Activated T-helper 17 cell treated with anti-CD3 and anti-CD28 coated beads, Interleukin-2, amount 50 U/mL, for 72 hours (primary cell): ENCODE measurements at places on chromosomes 4 and X. TPM values are rescaled to one million over a fixed set of nuclear protein-coding genes. Genes with fewer than 3 reads are reported as not detected.

DNA sequence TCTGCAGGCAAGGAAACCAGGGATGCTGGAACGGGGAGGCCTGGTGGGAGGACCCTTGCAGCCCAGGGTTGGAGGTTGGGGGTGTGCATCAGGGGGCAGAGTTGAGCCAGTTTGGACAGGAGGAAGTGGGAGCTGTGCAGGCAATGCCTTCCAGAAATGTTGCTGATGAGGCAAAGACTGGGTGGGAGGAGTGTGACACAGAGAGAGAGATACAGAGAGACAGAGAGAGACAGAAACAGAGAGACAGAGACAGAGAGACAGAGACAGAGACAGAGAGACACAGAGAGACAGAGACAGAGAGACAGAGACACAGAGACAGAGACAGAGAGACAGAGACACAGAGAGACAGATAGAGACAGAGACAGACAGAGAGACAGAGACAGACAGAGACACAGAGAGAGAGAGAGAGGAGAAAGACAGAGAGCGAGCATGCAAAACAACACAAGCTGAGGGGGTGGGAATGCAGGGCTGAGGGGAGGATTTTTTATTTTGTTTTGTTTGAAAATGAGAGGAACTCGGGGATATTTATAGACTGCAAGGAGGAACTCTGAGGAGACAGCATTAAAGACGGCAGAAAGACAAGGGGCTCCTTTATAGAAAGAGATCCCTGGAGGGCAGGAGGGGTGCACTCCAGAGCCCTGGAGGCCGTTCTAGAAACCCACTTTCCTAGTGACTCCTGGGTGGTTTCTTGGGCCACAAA, 1.9 kb upstream of the HAUS3 start:
- no peak for ATAC-seq

The C4orf51 gene
- not detected for total RNA-seq

The GYPB gene
- not detected for total RNA-seq

DNA sequence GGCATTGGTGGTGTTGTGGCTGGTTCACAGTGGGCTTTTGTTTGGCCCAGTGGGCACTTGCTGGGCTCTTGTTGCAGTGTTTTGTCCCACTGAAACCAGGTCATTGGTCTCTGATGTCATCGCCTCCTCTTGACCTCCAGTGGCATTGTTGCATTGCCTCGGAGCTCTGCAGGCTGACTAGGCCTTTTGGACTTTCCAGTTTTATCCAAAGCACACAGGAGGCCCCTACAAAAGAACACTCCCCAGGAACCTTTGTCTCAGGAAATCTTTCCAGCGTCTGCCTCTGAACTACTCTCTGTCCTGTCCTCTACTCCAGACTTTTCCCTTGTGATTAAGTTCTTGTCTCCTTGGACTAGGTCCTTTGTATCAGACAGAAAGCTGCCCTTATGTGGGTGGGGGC, 54.8 kb downstream of the COQ2 start:
- no peak for ATAC-seq

The SERTM2 gene
- not detected for total RNA-seq

DNA sequence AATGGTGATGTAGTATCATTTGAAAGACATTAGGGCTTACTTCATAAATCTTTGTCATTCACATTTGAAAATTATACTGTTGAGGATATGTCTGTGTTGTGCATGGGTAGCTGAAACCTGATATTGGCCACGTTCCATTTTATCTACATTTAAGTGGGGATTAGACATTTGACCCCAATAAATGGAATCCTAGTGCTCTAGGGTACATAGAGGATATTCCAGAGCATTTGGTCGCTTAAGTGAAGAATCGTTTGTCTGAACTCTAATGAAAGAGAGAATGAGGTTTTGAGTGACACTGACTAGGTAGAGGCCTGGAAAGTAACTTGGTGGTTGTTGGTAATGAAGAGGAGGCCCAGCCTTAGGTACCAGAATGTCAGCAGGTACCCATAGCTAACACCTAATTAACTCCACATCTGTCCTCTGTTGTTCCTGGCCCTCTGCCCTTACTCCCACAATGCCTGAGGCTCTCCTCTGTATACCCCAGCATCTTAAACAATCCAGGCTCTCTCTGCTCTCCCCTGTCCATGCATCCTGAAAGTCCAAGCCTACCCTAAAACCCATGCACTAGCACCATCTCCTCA, 299.5 kb upstream of the KLF3 start:
- ATAC-seq: no peak

- peak; percentile 48 for ATAC-seq
These were observed 279.8 kb upstream of the BOD1L1 start for GRCh38 chr4:13907255-13907751.

DNA sequence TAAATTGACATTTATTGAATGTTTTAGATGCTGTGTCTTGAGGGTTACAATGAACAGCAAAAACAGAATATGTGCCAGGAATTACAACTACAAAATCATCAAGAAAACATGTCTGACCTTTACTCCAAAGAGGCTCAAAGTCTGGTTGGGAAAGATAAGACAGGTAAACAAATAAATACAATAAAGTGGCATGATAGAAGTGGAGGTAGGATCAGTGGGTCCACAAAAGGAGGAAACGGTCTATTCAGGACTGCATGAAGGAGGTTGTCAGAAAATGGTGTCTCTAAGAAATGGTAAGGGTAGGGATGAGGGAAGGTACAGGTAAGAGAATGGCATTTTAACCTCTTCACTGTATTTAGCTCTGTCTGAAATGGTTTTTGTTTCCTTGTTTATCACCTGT, 3.8 kb downstream of the ARHGEF38 start:
- ATAC-seq: no peak

- no peak for ATAC-seq
These were observed at the start of gene ARSH for GRCh38 chrX:3006495-3006894. TSS of gene ARSH (plus strand) at chrX:3006546. CDS start at chrX:3006613, 67 bp downstream.

DNA sequence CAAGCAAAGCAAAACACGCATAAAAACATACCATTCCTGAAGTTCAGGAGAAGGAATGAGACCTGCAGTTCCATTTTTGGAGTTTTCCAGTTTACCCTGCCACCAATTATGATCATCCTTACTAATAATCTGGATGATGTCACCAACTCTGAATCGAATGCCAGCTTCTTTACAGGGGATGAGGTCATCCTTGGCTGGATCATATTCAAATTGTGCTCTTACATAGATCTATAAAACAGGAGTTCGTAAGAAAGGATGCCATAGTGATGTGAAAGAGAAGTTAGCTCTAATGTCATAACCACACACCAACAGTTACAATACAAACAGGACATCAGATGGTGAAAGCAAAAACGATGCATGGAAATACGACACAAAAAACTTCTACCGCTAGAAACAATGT, 106.5 kb downstream of the NYX start:
- ATAC-seq: no peak

GRCh38 chr4:116668190-116668589, 417.2 kb downstream of the TRAM1L1 start:
- ATAC-seq: no peak

GRCh38 chrX:129738466-129739308, at the start of gene XPNPEP2:
TSS of gene XPNPEP2 (plus strand) at chrX:129738979. CDS start at chrX:129739214, 235 bp downstream.
- no peak for ATAC-seq

- no peak for ATAC-seq
These were observed 90.4 kb downstream of the MOSPD2 start for GRCh38 chrX:14963447-14964236.

The PRR32 gene
- total RNA-seq: not detected

DNA sequence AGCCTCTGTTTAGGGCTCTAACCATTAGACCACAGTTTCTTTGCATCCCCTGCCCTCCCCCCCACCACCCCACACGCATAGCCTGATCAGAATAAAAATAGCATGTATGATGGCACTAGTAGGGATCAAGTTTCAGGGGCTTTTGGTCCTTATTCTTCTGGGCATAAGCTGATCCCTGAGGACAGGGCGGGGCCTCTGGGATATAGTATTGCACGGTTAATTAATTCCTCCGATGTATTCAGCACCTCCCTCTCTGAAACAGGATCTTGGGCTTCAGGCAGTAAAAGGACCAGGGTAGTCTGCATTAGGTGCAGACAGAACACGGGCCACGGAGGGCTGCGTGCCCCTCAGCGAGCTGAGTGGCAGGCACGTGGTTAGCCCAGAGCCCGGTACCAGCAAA, 57.1 kb downstream of the ELF4 start:
- ATAC-seq: no peak

GRCh38 chr4:55326629-55327028, 19.4 kb upstream of the SRD5A3 start:
- ATAC-seq: no peak

- ATAC-seq: no peak
These were observed 56.6 kb upstream of the HOPX start for GRCh38 chr4:56737666-56738065.

DNA sequence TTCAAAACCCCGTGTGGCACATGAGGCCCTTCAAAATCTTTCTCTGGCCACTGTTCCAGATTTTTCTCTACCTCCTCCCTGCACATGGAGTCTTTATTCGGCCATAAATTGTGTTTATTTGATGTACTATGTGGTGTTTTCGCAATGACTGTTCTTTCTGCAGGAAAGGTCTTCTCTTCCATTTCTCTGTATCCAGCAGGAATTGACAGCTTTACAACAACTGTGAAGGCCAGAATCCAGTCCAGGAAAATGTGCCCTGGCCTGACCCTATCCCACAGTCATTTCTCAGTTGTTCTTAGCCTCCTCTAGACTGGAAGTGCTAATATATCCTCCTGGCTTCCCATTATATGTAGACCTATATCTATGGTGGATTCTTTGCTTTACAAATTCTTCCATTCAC, 191.4 kb downstream of the COL25A1 start:
- ATAC-seq: no peak

GRCh38 chr4:138982754-138983153, 32.8 kb upstream of the NOCT start:
- ATAC-seq: no peak

GRCh38 chr4:102268355-102268754, 76.9 kb downstream of the SLC39A8 start:
- no peak for ATAC-seq

GRCh38 chr4:67744561-67745283, 9.5 kb downstream of the GNRHR start:
- ATAC-seq: no peak

The RTL5 gene
- total RNA-seq: 1.0 TPM

DNA sequence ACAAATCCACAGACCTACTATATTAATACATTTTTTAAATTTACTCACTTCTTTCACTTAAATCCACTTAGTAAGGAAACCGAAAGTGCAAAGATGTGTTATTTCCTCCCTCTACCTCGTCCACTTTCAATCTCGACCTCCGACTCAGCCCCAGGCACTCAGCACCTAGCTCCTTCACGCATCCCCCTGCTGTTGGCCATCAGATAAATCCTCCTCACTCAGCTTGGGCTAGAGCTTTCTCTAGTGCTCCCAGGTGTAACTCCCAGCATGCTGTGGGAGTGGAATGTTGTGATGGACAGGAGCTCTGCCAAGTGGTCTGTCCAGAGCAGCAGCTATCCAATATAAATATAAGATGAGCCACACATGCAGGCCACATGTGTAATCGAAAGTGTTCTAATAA, 26.7 kb upstream of the TEC start:
- peak; percentile 64 for ATAC-seq

GRCh38 chr4:180861651-180862050, 1381.6 kb upstream of the TENM3 start:
- no peak for ATAC-seq

The MAGEB1 gene
- not detected for total RNA-seq

DNA sequence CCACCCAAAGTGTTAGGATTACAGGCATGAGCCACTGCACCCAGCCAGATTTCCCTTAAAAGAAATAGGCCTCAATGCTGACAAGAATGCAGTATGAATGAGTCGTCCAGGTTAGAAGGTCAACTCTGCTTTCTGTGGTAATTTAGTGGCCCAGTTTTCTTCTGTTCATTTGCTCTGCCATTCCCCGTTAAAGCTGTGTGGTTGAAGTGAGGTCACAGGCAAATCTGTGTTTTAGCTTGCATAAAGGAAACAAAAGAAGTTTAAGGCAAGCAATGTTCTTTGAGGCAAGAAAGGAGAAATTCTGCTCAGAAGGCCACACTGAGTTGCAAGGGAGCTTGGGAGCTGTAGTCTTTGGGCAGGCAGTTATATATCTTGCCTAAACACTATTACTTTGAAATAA, 176.8 kb downstream of the LARP7 start:
- ATAC-seq: peak; percentile 56

DNA sequence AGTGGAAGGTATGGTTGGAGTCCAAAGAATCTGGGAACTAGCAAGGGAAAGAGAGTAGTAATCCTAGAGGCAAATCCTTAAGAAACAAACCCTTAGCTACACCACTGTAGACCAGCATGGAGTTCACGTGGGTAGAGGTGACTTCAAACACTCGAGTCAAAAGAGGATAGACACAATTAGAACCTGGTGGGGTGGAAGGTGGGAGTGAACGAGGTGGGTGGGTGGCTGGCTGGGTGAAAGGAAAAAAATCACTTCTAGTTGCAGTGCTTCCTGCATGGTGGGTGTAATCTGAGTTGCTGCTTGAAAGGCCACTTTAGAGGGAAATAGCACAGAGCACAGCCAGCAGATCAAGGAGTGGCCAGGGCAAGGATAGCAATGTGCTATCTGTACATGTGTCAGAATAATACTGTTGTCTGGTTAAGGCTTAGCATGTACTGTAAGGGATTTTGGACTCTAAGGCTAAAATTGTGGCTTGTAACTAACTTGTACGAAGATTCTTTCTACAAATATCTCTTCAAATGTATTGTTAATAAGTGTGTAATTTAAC, 356.2 kb downstream of the GRIA2 start:
- ATAC-seq: no peak

The HSD17B13 gene
- not detected for total RNA-seq

- ATAC-seq: no peak
These were observed 29.8 kb upstream of the STOX2 start for GRCh38 chr4:183875251-183875825.

The FGFR3 gene
- 0.05 TPM for total RNA-seq

- no peak for ATAC-seq
These were observed 39.0 kb downstream of the CCDC158 start for GRCh38 chr4:76381986-76382385.

DNA sequence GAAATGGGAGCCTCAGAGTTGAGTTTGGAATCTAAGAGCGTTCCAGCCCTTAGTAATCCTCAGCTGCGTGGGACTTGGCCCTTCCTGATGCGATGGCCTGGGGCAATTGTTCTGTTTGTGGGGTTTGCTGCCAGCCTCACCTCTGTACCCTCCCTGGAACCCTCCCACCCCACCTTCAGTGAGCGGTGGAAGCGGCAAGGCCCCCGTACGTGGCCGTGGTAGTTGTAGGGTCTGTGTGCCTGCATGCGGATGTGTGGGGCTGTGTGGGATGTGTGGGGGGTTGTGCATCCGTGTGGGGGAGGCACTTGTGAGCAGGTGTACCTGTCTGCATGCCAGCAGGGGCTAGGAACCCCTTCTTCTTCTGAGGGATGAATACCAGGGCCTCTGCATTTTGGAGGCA, 65.4 kb upstream of the ADRA2C start:
- no peak for ATAC-seq

DNA sequence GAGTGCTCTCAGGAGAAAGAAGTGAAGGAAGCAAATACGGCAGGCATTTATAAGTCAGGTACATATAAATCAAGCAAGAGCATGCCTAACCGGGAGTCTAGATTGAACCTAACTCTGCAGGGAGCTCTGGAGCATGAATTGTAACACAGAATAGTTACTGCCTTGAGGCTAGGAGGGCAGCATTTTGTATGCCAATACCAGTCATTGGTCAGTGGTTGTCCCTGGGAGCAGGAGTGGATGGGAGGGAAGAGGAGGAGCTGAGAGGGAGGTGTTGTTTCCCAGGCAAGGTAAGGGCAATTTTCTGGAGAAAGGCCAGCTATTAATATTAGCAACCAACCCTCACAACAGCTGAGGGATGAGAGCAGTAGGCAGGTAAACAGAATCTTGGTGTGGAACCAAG, 224.7 kb upstream of the DCAF8L1 start:
- ATAC-seq: no peak
